Cortex of kidney (tissue), 1 donor: ENCODE measurements at places on chromosomes 4 and X.

DNA sequence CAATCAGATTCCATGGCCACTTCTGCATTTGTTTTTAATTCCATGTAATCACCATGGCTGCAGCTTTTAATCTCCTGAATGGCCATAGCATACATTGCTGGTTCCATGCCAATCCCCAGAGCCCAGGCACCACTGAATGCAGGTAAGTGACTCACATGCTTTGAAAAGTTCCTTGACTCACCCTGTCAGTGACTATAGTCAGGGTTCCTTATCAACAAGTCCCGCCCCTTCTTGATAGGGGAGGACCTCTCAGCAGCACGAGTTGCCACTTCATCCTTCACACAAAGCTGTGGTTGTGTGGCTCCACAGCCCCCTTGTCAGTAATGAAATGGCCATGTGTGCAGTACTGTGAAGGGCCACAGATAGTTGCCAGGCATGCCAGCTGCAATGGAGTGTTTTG is 516.6 kb downstream of the PPARGC1A start:
- no peak for DNase-seq

DNA sequence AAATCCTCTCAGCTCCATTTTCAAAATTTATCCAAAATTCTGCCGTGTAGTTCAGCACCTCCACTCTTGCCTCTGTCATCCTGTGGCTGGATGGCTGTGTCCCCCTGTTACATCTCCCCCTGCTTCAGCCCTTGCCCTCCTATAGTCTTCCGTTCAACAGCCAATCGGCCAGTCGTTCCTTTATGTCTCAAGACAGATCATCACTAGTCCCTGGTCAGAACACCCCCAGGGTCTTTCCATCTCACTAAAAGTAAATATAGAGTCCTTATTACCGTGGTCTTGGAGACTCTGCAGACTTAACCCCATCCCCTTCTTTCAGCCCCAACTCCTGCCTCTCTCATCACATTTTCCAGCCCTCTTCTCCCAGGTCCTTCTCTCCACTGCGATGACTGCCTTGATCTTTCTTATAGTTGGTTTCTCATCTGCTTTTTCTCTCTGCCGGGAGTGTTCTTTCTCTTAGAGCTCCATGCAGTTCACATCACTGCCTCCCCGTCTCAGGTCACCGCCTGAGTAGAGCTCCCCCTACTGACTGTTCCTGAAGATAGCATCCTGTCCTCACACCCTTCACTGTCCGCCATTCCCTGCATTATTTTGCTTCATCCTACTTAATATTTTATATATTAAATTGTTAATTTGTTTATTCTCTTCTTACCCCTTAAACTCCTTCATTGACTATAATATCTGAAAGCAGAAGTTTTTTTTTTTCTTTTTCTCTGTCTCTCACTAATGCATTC is 736.9 kb upstream of the MAGEB2 start:
- DNase-seq = no peak

GRCh38 chr4:25750874-25751273 is 95.2 kb downstream of the SLC34A2 start:
- no peak for DNase-seq

DNA sequence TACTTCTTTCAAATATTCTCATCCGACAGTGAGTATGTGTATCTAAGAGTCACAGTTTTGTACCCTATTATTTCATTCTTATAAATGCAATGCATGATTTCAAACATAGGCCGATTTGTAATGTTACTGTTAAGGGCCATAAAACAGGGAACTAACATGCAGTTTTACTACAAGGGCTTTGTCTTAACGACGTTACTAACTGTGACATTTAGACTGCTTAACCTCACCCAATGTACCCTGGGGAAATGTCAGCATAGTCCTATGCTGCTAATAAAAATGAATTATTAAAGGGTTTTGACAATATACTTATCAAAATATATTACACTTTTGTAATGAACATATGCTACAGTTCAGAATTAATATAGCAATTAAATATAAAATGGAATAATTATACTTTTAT is 74.8 kb upstream of the CPXCR1 start:
- no peak for DNase-seq

DNA sequence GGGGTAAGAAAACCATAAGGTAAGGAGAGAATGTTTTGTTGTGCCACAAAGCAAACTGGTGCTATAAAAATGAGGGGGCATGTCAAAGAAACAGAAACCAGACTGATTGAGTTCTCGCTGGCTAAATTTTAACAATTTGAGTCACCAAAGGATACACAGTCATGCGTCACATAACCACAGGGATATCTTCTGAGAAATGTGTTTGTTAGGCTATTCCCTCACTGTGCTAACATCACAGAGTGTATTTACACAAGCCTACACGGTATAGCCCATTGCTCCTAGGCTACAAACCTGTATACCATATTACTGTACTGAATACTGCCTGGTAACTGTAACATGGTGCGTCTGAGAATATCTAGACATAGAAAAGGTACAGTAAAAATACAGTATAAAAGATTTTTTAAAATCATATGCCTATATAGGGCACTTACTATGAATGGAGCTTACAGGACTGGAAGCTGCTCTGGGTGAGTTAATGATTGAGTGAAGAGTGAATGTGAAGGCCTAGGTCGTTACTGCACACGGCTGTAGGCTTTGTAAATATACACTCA is 50.1 kb downstream of the FBXW7 start:
- DNase-seq = no peak

- DNase-seq = no peak
These were observed 108.9 kb downstream of the USP46 start for GRCh38 chr4:52550186-52550585.

GRCh38 chr4:108449129-108449528 is 171.2 kb upstream of the RPL34 start:
- DNase-seq = no peak

GRCh38 chr4:25171201-25171865 is 11.1 kb upstream of the SEPSECS start:
- DNase-seq = no peak

- no peak for DNase-seq
These were observed 2.9 kb upstream of the CYBB start for GRCh38 chrX:37776987-37777325.

DNA sequence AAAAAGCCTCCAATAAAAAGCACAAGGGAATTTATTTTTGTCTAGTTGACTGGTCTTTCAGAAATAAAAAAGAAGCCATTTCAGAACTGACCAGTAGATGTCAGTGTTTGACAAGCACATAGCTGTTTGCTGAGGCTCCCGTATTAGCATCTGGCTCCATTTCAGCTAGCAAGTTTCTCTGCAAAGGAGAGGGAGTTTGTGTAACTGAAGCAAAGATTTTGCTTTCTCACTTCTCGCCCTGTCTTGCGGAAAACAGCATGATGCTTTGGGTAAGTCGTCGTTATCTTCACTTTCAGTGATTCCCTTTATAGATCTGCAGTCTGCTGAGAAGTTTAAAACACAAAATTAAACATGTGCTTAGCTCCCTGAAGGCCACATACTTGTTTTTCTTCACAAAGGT is 85.5 kb downstream of the CT47B1 start:
- no peak for DNase-seq

DNA sequence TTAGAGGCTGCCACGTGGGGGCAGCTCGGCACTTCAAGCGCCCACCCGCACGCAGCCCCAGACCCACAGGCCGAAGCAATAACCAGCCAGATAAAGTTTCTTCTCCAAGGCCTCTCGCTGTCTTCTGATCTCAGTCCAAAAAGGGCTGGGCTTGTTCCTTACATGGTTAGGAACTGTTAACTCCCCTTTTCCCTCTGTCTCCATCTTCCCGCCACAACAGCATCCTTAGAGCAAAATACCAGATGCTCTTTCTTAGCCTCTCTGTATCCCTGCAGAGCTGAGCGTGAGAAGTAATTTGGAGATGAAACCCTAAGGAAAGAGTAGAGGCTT is 23.4 kb upstream of the KIAA1210 start:
- no peak for DNase-seq

- DNase-seq = no peak
These were observed 11.3 kb upstream of the KIAA0232 start for GRCh38 chr4:6771229-6771671.

- no peak for DNase-seq
These were observed 219.0 kb upstream of the EMCN start for GRCh38 chr4:100736641-100737451.

DNA sequence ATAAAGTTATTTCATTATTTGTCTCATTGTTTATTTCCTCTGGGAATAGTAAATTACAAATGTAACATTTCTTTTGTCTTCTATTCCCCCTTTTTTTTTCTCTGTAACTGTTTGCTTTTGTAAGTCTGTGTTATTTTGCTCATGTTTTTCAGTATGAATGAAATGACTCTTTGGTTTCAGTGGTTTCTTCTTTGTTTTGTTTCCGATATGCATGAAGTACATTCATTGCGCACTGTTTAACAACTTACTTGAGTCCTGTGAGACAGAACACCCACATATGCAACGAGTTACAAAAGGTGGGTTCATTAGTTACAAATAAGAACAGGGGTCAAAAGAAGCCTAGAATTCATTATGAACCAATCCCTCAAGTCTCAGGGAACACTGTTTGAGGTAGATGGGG is 175.0 kb upstream of the UGT8 start:
- DNase-seq = no peak

GRCh38 chr4:16484711-16485110 is 258.4 kb upstream of the TAPT1 start:
- DNase-seq = no peak

DNA sequence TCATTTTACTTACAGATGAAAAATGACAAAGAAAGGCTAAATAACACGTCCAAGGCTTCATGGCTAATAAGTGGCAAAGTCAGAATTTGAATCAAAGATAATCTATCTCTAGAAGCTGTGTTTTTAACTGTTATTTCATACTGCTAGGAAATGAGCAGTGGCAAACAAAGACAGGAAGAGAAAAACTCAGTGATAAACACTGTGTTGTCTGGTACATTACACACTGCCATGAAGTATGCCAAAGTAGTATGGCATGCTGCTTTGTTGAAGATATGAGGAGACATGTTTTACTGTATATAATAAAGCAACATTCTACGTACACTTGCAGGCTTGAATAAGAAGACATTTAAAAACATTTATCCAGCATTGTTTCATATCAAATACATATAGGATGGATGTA is 49.5 kb downstream of the TIGD2 start:
- DNase-seq = no peak

GRCh38 chr4:129917651-129918050 is 821.7 kb downstream of the C4orf33 start:
- no peak for DNase-seq

DNA sequence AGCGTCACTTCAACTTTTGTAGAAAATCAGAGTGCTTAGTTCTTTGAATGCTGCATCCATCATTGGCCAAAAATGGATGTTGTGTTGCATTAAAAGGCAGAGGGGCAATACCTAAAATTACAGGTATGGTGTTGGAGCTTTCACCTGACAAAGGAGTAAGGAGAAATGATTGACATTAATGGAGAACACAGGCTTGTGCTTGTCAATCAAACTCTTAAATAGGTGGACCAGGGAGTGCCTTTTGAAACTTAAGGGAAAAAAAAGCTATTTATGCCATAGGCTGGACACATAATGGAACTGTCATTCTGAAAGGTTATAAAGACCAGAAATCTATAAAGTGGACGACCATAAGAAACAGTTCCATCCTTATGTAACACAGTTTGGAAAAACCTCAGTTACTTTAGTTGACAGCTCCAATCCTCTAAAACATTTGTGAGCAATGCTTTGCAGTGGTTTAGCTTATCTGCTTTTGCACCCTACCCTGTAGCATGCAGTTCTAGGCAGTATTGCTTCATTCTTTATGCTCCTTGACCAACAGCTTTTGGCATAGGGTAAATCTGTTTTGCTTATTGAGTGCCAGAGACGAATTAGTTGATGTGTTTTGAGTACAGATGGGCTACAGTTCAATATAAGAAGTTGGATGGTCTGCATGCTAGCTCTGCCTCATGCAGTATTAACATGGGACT is 2.4 kb downstream of the HADH start:
- DNase-seq = no peak

DNA sequence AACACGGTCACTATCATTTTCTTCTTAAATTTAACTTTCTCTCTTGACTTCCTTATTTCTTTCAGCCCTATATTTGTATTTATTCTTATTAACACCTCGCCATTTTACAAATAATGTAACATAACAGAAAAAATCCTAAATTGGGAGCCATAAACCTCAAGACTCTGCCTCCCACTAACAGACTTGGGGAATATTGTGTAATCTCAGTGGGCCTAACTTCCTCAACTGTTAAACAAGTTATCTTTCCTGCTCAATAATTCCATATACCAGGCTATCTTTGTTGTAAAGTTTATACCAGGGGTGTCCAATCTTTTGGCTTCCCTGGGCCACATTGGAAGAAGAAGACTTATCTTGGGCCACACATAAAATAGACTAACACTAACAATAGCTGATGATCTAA is 26.2 kb downstream of the PRSS12 start:
- no peak for DNase-seq

DNA sequence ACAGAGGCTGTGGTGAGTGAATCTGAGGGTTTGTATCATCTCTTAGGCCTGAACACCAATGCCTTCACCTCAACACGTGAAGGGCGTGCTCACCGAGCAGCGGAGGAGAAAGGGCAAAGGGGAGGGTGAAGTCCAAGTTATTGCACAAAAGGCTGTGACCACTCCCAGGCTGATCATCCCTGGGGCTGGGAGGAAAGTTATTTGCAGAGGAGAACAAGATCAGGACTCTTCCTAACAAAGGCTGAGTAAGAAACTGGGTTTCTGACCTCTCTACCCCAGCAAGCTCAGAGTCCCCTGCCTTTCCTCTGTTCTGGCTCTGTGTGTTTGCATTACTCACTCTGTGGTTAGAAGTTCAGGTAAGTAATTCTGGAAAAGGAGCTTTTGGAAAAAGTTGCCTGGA is 366.3 kb upstream of the CXorf51A start:
- DNase-seq = no peak

DNA sequence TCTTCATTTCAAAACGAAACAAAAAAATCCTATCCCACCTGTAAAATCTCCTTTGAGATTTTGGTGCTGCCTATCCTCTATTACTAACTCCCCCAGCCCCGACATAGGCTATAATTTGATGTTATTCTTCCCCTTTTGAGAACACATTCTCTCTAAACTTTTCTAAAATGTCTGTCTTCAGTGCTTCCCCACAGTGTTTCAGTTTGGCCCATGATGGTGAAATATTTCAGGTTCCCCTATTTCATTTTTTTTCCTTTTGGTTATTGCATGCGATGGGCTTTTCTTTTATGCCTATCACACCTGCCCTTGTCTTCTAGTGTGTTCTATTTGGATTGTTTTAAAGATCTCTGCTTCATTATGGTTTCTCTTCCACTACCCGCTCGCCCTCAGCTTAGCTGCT is 14.7 kb downstream of the BCORL1 start:
- DNase-seq = no peak

GRCh38 chr4:57116245-57116644 is 6.1 kb upstream of the IGFBP7 start:
- no peak for DNase-seq

DNA sequence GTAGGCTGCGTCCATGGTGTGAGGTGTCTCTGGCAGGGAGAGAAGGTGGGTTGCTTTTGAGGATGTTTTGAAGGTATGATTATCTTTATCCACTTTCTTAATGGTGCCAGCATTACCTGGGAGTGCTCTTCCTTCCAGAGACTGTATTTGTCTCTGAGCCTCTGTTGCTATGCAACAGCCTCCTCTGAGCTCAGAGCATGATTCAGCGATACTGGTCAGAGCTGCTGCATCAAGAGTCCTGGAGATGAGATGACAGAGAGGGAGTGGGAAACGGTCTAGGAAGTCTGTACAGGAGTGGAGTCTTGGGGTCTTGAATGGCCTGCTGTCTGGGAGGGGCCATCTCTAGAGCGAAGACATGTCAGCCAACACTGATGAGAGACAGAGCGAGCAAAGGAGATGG is 104.4 kb upstream of the RAB40AL start:
- DNase-seq = no peak
